ENCODE measurements at places on chromosomes 13 and 19.
A peak's percentile ranks its signal among the peaks of the same experiment; 100 is the strongest.

- no peak for DNase-seq
These were observed 33.9 kb downstream of the NUFIP1 start for GRCh38 chr13:44955406-44955805.

- DNase-seq = no peak
These were observed 29.6 kb downstream of the COL4A2 start for GRCh38 chr13:110336681-110337080.

DNA sequence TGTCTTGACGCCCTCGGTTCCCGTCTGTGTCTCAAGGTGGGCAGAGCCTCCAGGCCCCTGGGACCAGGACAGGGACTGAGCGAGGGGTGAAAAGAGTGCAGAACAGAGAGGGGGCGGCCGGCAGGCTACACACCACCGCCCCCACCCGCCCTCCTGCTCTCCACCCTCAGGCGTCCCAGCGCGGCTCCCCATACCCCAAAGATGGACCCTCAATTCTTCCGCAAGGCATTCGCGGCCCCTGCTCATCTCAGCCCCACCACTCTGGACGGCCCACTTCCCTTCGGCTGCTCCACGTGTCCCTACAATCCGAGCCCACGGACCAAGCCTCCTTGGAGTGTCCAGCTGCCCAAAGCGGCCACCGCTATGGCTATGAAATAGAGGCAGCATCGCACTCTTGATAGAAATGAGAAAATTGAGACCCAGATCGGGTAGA lies 1.8 kb downstream of the KLF16 start:
- DNase-seq = no peak

DNA sequence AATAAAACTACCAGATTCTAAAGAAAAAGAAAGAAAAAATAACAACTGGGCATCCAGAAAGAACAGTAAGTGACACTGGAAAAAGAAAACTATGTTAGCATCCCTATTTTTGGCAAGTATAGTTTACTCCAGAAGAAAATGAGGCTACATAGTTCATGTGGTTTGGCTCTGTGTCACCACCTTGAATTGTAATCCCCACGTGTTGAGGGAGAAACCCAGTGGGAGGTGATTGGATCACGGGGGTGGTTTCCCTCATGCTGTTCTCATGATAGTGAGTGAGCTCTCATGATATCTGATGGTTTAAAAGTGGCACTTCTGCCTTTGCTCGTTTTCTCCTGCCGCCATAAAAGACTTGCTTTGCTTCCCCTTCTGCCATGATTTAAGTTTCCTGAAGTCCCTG lies 76.9 kb downstream of the ITGBL1 start:
- no peak for DNase-seq

- peak; percentile 52 for DNase-seq
These were observed at the start of gene TBXA2R for GRCh38 chr19:3606690-3607289. Gene TBXA2R (minus strand): TSS chr19:3606875. CDS start chr19:3600634, 6,241 bp downstream.

- DNase-seq = no peak
These were observed at the start of gene NR2F6 for GRCh38 chr19:17245535-17245984. Gene NR2F6 (minus strand): TSS chr19:17245919. CDS start chr19:17245220, 699 bp downstream.

GRCh38 chr19:18173572-18174288 lies at the start of gene IFI30:
Gene IFI30 (plus strand): TSS chr19:18173813. CDS start chr19:18173842, 29 bp downstream.
- no peak for DNase-seq

GRCh38 chr13:43377149-43377548 lies 353.8 kb downstream of the DNAJC15 start:
- no peak for DNase-seq

DNA sequence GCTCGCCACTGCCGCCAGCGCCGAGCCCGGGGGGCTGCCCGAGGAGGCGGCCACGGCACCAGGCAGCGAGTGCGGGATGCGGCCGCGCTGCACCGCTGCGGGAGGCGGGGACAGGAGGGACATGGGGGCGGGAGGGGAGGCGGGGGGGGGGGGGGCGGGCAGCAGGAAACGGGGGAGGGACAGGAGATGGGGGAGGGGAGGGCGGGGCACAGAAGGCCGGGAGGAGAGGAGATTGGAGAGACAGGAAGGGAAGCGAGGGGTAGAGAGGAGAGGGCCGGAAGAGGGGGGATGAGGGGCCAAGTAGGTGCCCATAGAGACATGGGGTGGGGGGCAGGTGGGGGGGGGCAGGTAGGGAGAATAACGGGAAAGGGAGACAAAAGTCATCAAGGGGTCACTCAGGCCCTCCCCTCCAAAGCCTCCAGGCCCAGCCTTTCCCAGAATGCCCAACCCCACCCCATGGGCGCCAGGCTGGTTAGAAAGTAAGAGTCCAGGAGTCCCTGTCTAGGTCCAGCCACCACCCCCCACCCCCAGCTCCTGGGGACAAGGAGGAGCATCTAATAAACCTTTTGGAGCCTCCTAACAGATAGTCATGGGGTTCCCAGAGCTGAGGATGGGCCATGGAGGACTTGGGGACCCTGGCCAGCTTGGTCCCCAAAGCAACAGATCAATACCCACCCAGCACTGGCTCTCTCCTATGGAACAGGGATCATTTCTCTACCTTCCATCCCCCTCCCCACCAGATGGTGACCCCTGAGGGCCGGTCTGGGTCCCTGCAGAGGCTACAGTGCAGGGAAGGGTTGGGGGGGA lies 9.5 kb downstream of the NR2F6 start:
- DNase-seq = no peak

DNA sequence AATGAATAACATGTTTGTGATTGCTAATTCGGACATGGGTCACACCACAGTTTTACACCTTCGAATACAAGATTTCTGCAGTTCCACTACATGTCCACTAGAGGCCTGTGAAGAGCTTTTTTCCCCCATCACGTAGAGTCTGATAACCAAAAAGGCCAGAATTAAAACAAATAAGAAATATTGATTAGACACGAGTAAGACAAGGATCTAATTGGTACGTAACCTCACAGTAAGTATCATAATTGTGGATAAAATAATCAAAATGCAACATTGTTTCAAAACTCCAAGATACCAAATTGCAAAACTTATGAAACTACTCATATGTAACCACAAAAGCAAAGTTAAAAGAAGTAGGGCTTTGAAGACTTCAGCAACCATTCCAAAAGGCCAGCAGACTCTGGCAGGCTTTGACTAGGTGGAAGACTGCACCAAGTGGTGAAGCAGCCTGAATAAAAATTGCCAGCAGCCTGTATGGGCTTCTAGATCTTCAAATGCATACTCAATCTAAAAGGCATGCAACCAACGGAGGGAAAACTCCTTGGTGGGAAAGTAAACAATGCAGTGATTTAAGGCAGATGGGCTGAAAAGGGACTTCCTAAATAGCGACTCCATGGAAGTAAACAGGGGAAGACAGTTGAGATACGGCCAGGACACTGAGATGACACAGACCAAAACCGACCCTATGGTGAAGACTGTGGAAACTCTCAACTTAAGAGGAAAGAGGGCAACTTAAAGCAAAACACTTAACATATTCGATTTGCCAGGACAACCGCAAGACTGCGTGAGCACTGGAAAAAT lies 56.7 kb downstream of the STARD13 start:
- no peak for DNase-seq

DNA sequence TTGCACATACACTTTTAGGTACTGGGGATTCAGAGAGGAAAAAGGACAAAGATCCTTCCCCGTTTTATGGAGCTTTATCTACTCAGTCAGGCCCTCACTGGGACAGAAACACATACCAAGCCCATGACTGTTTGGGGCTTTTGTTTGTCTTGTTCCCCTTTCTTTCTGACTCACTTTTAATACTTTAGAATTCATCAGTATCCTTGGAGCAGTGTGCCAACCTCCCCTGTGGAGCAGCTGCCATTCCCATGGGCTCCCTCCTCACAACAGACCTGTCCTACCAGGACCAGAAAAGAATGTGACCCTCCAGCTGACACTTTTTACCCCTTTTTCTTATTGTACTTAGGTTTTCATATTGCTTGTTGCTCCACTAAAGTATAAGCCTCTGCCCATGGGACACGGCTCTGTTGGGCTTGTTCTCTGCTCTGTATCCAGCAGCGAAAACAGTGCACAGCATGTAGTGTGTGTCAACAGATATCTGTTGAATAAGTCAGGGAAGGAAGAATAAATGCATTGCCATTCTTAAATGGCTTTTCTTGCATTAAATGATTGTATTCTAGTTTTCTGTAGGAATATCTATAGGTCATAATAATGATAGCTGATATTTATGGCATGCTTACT lies 431.1 kb downstream of the EFNB2 start:
- DNase-seq = peak; percentile 52

DNA sequence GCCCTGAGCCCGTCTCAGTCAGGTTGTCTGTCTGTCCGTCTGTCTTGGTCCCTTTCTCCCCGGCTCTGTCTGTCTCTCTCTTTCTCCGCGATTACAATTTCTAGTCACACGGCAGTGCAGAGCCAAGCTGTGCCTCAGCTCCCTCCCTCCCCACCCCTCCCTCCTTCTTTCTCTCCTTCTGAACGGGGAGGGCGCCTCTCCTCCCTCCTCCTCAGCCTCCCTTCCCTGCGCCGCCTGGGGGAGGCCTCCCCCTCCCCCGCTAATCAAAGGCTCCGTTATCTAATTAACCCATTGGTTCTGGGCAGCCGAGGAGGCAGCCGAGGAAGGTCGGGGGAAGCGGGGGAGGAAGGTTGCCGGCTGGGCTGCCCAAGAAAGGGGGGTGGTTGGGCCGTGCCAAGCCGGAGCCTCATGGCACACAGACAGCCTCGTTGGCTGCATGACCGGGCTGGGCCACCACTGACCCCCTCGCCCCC lies 16.5 kb downstream of the LRRC4B start:
- no peak for DNase-seq

GRCh38 chr19:33259539-33259938 lies 33.9 kb upstream of the SLC7A10 start:
- no peak for DNase-seq

- no peak for DNase-seq
These were observed 59.9 kb downstream of the ZNF724 start for GRCh38 chr19:23190341-23190740.

DNA sequence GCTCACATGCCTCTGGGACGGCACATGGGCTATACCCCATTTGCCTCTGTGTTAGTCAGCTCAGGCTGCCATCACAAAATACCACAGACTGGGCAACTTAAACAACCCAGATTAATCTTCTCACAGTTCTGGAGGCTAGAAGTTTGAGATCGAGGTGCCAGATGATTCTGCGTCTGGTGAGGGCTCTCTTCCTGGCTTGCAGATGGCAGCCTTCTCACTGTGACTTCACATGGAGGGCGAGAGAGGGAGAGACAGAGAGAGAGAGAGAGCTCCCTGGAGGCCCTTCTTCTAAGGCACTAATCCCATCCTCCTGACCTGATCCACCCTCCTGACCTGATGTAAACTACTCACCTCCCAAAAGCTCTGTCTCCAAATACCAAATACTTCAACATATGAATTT lies 55.0 kb downstream of the GPR12 start:
- no peak for DNase-seq

GRCh38 chr19:50333737-50334617 lies 4.8 kb upstream of the KCNC3 start:
- DNase-seq = peak; percentile 17

GRCh38 chr13:33193428-33193974 lies 92.1 kb downstream of the STARD13 start:
- no peak for DNase-seq

GRCh38 chr13:27408074-27408473 lies 16.3 kb upstream of the GTF3A start:
- no peak for DNase-seq

- no peak for DNase-seq
These were observed 128.0 kb upstream of the VSTM2B start for GRCh38 chr19:29397748-29398147.

DNA sequence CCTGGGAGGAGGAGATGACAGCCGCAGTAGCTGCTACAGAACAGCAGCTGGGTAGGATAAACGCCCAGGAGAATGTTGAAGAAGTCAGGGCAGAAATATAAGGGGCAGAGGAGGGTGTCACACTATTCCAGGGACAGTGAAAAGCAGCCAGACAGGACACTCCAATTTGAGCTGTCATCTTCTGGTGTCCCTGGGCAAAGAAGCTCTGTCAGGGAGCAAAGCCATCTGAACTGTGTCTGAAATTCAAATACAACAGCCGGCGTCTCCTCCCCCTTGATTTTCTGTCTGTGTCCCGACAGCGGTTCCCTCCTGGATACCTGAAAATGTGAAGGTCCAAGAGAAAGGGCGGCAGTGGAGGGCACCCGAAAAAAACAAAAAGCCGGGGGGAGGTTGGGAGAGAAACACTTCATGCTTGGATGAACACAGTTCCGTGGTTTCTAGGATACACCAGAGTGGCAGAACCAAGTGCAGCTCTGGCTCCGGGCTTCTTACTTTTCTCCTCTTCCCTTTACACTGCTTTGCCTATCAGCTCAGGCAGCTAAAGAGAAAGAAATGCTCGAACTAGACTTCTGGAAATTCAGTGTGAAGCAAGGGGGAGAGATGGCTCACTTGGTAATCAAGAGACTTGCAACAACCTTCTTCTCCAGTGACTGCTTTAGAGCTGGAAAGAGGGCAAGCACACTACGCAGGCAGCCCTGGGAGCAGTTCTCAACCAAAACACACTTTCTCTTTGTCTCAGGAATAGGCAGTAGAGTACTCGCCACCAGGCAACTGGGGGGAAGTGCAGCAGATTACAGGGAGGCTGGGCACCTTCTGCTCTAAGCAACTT lies 465.6 kb downstream of the ITGBL1 start:
- DNase-seq = no peak

- DNase-seq = no peak
These were observed 9.9 kb upstream of the ZNF536 start for GRCh38 chr19:30362156-30362754.

- DNase-seq = no peak
These were observed 977 bp downstream of the PCDH20 start for GRCh38 chr13:61414686-61415057.

GRCh38 chr13:95180513-95181245 lies 120.6 kb downstream of the ABCC4 start:
- DNase-seq = no peak

DNA sequence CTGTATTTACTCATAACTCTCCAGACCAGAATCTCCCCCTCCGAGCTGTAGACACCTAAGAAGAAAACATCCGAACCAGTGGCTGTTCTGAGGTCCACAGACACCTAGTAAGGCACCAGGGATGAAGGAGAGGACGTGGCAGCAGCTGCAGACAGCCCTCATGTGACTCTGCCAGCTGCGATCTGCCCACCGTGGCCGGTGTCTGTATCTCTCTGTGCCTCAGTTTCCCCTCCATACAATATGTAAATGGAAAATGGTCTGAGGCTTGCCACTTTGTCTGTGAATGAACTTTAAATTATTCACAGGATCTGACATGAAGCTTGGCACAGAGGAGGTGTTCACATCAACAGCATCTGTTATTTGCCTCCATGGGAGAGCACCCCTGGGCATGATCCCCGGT lies 2.4 kb downstream of the CEACAM4 start:
- no peak for DNase-seq

GRCh38 chr13:27371932-27372331 lies 52.5 kb upstream of the GTF3A start:
- DNase-seq = no peak

GRCh38 chr19:41872775-41873647 lies 4.1 kb upstream of the CD79A start:
- DNase-seq = peak; percentile 20

GRCh38 chr13:26074706-26075105 lies 22.9 kb upstream of the SHISA2 start:
- no peak for DNase-seq

- no peak for DNase-seq
These were observed 8.0 kb downstream of the DNASE2 start for GRCh38 chr19:12872941-12873890.

DNA sequence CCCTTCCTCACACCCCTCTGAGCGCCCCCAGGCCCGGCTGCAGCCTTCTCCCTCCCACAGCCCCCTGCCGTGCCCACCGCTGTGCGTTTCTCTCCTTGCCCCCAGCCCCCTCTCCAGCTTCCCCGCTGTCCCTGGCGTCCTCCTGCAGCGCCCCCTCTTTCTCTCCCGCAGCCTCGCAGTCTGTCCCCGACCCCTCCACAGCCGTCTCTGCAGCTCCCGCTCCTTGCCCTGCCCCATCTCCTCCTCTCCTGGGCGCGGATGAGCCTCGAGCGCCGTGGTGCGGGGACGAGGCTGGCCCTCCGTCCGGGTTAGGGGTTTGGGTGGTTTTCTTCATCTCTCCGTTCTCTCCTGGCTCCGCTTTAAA lies 1.1 kb downstream of the KMT5C start:
- no peak for DNase-seq

Data from T1000 (cell line).